GOT3 (cell line): ENCODE measurements at places on chromosomes 3 and 15.

DNA sequence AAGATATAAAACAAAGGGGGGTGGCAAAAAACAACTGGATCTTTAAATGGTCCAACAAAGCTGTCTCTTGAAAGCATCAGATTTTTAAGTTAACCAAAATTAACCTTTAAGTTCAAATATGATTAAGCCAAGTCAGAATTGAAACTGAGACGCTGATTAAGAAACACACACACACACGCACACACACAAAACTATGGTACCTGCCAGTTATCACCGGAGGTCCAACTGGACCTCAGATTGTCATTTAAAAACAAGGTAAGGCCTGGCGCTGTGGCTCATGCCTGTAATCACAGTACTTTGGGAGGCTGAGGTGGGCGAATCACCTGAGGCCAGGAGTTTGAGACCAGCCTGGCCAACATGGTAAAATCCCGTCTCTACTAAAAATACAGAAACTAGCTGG, 10.4 kb downstream of the ARF4 start:
- DNase-seq, result no peak

DNA sequence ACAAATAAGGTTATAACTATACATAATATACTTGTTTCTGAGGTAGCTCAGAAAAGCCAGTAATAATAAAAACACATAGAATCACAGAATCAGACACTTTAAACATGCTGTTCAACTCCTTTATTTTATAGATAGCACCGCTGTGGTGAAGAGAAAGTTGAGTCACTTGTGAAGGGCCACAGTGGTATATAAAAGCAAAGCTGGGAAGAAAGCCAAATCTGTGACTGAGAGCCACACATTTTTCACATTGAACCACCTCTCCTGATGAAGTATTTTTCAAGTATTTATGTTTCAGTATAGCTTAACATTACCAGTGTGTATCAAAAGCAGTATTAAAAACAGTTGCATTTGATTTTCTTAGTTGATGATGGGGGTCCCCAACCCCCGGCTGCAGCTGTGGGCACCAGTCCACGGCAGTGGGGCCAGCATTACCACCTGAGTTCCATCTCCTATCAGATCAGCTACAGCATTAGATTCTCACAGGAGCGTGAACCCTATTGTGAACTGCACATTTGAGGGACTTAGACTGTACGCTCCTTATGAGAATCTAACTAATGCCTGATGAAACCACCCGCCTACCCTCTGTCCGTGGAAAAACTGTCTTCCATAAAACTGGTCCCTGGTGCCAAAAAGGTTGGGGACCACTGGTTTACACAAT, 46.2 kb downstream of the TBL1XR1 start:
- no peak for DNase-seq

DNA sequence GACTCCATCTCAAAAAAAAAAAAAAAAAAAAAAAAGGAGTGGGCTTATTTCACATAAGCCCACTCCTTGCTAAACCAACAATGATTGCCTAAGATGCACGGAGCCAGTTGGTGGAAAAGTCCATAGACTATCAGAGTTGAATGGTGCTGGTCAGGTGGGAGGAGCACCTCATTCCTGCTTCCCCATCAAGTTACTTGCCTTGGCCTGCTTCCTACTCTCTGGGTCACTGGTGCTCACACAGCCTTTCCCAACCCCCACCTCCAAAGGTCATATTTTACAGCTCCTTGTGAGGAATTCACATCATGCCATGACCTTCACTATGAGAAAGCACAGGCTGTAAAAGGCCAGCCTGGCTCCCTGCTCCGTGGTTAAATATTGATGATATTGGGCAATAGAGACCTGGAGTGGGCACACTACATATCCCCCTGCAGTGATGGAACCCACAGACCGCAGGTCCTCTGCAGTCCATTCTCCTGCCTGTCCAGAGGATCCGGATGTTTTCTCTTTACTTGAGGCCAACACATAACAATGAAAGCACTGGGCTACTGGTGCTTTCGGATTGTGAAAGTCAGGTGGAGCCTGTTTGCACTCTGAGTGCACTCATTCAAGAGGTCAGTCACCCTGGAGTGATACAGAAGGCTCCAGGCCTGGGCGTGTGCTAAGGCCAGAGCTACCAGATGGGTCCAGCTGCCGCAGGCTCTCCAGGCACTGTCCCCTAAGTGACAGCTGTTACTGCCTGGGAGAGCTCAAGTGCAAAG, at the start of gene SLC51B:
Gene SLC51B, plus strand, starts transcription at position 664 of the 758 bp plus-strand sequence. CDS start 4,618 bp downstream, outside the sequence.
- no peak for DNase-seq

DNA sequence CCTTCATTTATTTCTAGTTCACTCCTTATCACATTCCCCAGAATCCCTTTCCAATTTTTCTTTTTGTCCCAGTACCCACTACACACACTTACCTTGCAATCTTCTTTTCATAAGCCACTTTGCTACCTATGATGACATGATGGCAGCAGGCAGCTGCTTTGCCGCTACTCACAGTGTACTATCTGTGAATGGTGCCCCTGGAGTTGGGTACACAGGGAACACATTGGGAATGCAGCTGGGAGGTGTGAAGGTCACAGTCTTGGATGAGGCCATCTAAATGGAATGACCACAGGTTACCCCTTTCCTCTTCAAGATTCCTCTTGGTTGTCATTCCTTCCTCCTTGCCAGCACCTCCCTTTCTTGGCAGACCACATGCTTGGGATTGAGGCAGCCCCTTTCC, 20.8 kb upstream of the TNIK start:
- no peak for DNase-seq
